ENCODE measurements at places on chromosomes 3 and 15. TPM values are rescaled to one million over a fixed set of nuclear protein-coding genes. Genes with fewer than 3 reads are reported as not detected.

- no peak for DNase-seq
These were observed 887 bp downstream of the OXTR start for GRCh38 chr3:8768364-8769087.

DNA sequence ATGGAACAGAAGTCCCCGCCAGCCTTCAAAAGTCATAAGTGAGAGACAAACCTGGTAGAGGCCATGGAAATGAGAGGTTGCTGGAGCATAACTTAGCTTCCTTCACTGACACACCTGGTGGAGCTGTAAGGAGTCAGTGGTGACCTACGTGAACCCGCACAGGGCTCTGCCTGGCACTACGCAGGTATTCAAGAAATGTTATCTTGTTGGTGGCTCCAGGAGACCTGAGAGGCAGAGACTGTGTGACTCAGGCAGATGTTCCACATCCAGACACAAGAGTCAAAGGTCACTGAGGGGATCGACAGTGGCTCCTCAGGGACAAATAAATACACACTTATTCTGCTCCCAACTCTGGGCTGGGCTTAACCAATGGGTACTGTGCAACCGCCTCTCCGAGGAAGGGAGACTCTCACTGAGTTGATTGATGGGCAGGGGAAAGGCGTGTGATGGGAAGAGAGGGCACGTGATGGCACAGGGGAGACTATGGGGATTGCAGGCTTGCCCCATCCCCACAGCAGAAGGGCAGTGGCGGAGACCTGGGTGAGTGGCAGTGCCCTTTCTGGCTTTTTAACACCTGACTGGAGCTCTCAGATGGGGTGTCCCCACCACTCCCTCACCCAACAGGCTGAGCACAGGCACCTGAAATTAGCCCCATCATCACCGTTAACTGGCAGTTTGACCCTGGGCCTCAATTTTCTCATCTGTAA lies 111.7 kb upstream of the SMAD3 start:
- no peak for DNase-seq

DNA sequence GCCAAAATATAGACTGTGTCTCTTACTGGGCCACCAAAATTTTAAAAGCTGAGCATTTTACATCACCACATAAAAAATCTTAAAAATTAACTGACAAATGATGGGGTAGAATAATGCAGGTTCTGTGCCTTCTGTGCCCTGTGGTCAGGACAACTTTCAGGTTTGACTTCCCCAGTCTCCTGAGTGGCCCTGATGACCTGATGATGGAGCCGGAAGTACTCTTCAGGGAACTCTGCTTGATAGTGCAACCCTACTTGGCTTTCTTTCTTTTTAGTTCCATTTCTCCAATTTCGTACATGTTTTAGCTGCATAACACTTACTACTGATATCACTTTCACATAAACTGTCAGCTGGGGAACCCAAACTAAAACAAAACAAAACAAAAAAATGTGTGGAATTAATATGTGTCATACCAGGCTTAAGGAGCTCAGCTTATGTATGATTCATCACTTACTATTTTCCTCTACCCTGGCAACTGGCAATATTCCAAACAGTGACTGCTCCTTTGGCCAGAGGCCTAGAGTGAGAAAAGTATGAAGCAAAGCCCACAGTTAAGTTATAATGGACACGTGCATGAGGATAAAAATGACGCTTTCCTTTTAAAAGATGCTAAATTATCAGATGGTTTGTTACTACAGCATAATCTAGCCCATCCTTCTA lies 194.3 kb downstream of the BCHE start:
- DNase-seq: peak; percentile 72

Gene ETV5
- total RNA-seq: 7.5 TPM

- DNase-seq: no peak
These were observed 298.1 kb upstream of the NECTIN3 start for GRCh38 chr3:110773413-110773954.

- no peak for DNase-seq
These were observed 235.8 kb downstream of the SUCLG2 start for GRCh38 chr3:67418426-67419217.

Gene SPRED1
- 15.0 TPM for total RNA-seq

DNA sequence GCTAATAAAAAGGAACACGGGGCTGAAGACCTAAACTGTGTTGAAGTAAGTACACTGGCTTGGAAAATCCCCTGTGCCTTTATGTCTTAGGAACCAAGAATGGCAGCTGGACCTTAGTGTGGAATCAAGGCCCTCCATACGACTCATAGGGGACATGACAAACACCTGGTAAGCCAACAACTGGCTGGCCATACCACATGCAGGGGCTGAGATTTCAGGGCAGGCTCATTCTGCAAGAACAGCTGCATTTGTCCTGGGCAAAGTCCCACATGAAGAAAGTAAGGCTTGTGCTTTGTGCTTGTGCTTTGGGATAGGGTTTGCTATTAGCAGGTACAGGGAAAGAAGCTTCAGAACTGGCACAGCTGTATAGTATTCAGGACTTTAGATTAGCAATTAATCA lies 18.0 kb downstream of the ETV5 start:
- no peak for DNase-seq

Gene MCTP2
- 1.5 TPM for total RNA-seq

GRCh38 chr3:48990636-48991469 lies 812 bp downstream of the P4HTM start:
- DNase-seq: no peak

Gene CHRNA3
- total RNA-seq: 13.8 TPM

Gene COL6A5
- total RNA-seq: not detected

- no peak for DNase-seq
These were observed 272.5 kb downstream of the ABHD5 start for GRCh38 chr3:43963208-43963607.

Gene PIGB
- 9.2 TPM for total RNA-seq

- DNase-seq: no peak
These were observed 3.0 kb downstream of the ATP13A3 start for GRCh38 chr3:194483850-194484249.

Gene ANKDD1A
- 4.9 TPM for total RNA-seq

- no peak for DNase-seq
These were observed 40.8 kb upstream of the SLC6A11 start for GRCh38 chr3:10775259-10775658.

GRCh38 chr15:91776104-91776503 lies 77.4 kb upstream of the SLCO3A1 start:
- no peak for DNase-seq

- DNase-seq: no peak
These were observed 83.3 kb upstream of the SNRK start for GRCh38 chr3:43203022-43203421.

Gene PLA2G4E
- not detected for total RNA-seq

Gene EDEM1
- 23.8 TPM for total RNA-seq

Gene PRR23B
- total RNA-seq: not detected

Gene ONECUT1
- not detected for total RNA-seq

DNA sequence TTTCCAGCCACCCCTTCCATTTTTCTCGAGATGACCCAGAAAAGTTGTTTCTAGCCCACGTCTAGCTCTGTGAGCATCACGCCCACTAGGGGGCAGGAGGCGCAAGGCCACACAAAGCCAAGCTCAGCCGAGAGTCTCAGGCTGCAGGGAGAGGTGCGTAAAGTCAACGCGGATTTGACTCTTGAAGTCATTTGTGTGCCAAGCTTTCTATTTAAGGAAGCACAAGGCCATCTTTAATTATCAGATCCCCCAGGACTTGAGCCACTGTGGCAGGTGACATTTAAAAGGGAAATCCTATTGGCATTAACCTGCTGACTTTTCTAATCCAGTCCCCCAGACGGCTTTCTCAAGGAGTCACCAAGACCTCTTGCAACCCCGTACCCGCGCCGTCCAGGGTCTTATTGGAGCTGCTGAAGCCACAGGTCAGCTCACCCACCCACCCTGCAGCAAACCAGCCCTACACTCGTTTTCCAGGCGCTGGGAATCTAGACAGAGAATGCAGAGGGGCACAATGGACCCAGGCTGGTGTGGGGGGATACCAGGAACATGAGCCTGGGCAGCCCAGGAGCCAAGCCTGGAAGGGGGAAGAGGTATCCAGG lies 62.1 kb downstream of the CAPN7 start:
- DNase-seq: peak; percentile 94

Gene NIPA2
- total RNA-seq: 21.6 TPM

Gene FBXW12
- not detected for total RNA-seq

DNA sequence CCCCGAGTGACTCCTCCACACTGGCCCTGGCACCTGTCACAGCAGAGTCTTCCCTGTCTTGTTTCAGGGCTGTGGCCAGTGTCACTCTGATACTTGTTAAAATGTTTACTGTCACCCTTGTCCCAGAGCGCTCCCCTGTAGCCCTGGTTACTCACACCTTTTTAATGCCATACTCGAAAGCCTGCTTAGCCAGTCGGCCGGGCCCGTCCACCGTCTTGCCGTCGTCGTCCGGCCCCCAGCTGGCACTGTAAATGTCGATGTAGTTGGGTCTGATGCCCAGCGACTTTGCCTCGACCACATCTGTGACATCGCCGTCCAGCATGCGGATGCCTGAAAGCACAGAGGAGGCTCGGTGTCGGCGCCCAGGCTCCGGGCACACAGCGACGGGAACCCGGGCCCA lies 91.3 kb downstream of the PCSK6 start:
- DNase-seq: no peak

GRCh38 chr3:65605876-65606432 lies 432.8 kb downstream of the MAGI1 start:
- DNase-seq: no peak

- no peak for DNase-seq
These were observed 4.6 kb downstream of the LOXL1 start for GRCh38 chr15:73930790-73931281.

Gene CADM2
- 16.5 TPM for total RNA-seq

Gene ROBO1
- 32.4 TPM for total RNA-seq

Gene SMAD3
- 18.4 TPM for total RNA-seq

Gene C3orf70
- total RNA-seq: 26.0 TPM

Gene MELTF
- 6.1 TPM for total RNA-seq
